ENCODE measurements at places on chromosomes 16 and 17.

DNA sequence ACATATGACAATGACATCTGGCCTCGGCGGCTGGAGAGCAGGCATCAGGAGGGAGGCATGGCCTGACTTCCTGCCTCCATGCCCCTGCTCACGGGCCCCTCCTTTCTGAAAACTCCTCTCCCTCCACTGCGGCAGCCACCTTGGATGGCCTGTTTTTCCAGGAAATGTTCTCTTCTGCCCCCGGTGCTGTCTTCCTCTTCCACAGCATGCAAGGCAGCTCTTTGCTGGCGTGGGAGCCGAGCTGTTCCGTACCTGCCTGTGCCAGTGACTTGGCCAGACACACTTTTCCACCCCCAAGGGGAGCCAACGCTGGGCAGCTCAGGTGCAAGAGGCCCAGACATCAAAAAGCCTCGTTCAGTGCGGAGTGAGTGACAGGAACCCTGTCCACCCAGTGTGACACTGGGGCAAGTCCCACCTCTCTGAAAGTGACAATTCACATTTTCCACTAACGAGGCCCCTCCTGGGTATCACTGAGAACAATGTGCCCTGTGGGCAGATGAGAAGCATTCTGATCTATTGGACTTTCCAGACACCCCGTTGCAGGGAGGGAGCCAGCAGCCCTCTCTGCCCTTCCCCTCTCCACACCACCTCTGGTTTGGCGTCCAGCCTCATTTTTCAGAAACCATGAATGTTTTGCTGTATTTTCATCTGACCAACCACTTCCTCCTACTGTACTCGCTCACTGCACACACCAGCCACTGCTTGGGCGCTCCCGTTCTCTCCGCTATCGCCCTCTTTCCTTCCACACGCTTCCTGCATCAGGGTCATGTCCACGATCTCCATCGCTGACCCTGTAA is 31.2 kb downstream of the NSMCE1 start:
- DNase-seq: peak; percentile 64

GRCh38 chr16:364595-365491 is 5.5 kb downstream of the MRPL28 start:
- no peak for DNase-seq

- no peak for DNase-seq
Measured at GRCh38 chr17:4256952-4257351, 6.8 kb downstream of the ANKFY1 start.

DNA sequence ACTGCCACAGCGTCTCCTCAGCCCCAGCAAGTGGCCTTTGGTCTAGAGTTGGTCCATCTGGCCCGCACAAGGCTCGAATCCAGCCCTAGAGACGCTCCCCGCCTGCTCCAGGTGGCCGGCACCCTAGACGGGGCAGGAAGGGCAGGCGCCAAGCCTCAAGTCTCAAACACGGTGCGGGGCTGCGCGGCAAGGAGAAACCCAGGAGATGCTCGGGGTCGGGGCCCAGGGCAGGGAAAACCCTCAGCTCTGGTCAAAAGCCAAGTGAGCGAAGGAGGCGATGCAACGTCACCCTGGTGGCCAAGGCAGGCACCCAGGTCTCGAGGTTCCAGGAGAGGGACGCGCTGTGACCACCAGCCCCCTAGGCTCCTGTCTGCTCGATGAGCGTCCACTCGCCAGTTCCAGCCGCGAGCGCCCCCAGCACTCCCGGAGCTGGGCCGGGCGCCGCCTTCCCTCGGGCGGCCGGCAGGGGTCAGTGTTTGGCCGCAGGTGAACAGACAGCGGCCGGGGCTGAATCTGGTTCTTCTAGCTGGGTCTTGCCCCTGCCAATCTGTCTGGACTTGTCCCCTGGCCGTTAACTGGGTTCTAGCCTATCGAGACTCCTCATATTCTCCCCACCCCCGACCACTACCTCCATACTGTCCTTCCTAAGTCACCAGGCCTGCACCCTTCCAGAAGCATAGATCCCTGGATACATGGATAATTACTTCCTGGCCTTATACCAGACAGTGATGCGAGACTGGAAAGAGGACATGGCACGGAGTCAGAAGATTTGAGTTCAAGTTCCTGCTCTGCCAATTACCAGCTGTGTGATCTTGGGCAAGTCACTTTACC is 44.0 kb downstream of the PRAC1 start:
- DNase-seq: peak; percentile 24

DNA sequence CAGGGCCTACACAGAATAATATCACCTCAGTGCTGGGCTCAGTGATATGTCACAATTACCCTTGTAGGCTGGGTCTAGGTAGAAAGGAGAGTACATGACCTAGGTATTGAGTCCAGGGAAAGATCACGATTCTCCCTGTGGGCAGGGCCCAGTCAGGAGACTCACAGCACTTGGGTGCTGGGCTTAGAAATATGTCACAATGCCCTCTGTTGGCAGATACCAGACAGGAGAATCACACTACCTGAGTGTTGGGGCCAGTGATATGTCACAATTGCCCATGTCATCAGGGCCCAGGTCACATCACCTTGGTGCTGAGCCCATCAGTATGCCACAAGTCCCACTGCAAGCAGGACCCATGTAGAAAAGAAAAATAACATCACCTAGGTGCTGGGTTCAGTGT is 2105.5 kb downstream of the TP53TG3F start:
- no peak for DNase-seq

GRCh38 chr16:47299587-47299986 is 155.8 kb upstream of the NETO2 start:
- DNase-seq: no peak

DNA sequence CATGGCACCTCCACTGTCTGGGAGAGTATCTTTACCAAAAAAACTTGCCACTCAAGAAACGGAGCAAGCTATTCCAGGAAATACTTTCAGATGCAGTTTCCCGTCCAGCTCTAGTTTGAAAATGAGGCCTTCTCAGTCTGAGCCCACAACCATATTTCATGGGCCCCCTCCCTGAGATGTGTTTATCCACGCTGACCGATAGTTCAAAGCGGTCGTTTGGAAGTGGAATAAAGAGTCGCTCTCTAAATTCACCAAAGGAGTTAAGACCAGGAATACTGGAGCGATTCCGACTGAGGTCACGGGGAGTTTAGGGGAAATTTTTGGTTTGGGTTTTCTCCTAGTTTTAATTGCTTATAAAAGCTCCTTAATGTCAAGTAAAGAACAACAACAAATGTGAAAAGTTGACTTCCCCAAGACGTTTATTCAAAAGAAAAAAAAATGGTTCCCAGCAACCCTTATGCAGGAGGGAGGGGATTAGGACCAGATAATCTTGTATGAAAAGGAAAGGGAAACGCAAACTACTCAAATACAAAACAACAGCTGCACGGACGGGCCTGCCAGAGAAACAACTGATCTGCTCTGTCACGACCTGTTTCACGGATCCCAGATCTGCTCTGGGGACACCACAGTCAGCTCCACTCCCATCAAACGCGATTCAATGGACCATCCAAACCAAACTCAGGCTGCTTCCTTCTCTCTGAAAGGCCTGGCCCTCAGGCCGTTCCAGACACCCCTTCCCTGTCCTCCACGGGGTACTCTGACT is 77.1 kb downstream of the MRM3 start:
- no peak for DNase-seq

GRCh38 chr17:73933871-73934270 is 269.6 kb upstream of the RPL38 start:
- DNase-seq: no peak

DNA sequence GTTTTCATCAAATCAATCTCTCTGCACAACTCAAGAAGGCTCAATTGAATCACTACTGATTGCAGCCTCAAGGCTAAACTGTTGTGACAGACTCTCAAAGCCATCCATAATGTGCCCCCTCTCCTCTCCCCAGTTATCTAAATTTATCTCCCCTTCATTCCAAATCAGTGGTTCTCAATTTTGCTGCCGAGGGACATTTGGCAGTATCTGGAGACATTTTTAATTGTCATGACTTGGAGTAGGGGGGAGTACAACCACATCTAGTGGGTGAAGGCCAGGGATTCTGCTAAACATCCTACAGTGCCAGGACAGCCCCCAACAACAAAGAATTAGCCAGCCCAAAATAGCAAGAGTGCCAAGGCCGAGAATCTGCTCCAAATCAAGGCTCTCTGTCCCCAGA is 9.1 kb downstream of the USP31 start:
- no peak for DNase-seq

DNA sequence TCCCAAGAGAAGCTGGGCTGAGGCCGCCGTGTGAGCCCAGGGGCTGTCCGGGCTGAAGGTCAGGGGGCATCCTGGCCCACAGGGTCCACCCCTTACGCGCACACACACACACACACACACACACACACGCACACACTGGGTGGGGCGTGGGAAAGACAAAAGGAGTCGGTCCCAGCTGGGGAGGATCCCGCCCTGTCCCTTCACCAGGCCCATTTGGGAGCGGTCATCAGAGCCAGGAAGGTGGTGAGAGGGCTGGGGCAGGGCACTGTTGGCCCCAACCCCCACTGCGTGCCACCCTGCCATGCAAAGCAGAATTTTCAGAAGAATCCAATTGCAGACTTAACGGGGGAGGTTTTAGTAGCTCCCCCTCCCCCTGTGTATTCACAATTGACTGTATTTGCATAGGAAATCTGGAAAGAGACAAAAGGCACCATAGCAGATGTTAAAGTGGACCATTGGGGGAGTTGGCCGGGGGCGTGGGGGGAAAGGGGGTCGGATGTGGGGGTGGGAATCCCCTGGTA is 11.3 kb upstream of the CD300A start:
- DNase-seq: no peak

DNA sequence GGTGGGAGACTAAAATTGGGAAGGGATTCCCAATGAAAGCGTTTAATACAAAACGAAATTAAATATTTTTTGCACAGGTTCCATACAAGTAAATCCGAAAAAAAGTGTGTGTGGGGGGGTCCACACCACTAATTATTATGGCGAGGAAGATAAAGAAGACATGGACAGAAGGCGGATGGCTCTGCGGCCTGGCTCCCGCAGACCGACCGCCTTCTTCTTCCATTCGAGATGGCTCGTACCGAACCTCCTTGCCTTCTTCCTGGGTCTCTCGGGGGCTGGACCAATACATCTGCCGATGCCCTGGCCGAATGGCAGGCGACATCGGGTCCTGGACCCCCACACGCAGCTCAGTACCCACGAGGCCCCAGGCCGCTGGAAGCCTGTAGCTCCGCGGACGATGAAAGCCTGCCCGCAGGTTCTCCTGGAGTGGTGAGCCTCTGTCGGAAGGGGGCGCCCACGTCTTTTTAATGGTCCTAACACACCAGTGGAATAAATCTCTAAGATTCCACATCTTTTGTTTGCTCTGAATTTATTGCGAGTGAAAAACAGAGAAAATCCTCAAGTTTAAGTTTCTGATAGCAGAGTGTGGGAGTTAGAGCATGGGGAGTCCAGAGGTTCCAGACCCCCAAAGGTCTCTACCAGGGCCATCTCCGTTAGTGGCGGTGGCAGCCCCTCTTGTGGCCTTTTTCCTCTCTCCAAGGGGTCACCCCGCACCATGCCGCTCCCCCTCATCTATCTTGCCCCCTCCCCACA is 1.4 kb downstream of the PRAC2 start:
- DNase-seq: peak; percentile 38

DNA sequence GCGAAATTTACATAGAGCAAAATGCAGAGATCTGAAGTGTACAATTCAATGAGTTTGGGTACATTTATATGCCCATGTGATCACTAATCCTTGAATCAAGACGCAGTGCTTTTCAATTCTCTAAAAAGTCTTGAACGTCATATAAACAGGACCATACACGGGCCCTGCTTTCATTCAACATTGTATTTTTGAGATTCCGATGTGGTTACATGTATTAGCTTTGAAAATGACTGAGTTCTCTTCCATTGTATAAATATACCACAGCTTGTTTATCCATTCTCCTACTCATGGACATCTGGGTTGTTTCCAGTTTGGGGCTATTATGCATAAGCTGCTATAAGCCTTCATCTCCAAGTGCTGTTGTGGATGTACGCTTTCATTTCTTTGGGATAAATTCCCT is 45.5 kb downstream of the ZCCHC14 start:
- no peak for DNase-seq

DNA sequence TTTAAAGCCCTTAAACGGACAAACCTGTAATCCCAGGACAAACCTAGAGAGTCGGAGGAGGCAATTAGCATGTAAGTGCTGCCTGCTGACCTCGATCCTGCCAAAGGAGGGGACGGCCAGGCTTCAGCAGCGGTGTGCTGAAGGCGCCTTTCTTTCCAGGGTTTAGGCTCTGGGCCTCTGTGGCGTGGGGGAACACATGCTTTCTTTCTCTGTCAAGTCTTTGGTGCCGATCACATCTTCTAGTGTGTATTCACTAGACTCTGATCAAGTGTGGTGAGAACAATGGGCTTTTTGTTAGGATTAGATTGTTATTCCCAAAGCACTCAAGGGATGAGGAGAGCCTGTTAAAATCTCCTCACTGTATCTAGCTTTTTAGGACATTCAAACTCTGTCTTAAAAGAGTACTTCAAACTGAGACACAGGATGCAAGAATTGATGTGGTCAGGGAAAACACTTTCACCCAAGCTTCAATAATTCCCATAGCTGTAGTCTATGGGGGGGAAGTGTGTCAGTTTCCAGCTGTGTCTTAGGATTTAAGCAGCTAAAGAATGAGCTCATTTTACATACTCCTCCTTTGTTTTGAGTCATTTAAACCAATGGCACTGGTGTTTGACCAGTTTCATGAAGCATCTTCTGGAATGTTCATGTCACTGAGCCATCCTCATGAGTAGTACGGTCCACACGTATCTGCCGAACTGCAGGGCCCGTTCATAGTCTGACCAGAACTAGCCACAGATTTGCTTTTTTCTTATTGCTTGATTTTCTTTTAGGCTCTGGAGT is 51.2 kb downstream of the RPA1 start:
- DNase-seq: no peak

DNA sequence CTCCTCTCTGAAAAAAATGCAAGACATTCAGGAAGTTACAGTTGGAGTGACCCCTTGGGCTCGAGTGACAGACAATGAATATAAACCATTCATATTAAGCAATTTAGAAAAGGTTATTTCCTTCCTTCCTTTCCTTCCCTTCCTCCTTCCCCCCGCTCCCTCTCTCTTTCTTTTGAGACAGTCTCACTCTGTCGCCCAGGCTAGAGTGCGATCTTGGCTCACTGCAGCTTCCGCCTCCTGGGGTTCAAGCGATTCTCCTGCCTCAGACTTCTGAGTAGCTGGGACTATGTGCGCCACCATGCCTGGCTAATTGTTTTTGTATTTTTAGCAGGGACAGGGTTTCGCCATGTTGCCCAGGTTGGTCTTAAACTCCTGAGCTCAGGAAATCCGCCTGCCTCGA is 13.2 kb downstream of the PSMD12 start:
- DNase-seq: no peak

- no peak for DNase-seq
Measured at GRCh38 chr17:57256708-57257112, 387 bp downstream of the MSI2 start.

- DNase-seq: no peak
Measured at GRCh38 chr16:62280506-62280905, 244.3 kb upstream of the CDH8 start.

- DNase-seq: no peak
Measured at GRCh38 chr17:17236295-17237025, 508 bp downstream of the FLCN start.

GRCh38 chr17:6085812-6086211 is 15.6 kb downstream of the WSCD1 start:
- DNase-seq: no peak

- DNase-seq: no peak
Measured at GRCh38 chr16:8961811-8962390, 1.8 kb downstream of the USP7 start.

GRCh38 chr17:2909175-2909845 is 113.1 kb downstream of the RAP1GAP2 start:
- DNase-seq: no peak
